Thyroid gland (tissue), 4 donors: ENCODE measurements at places on chromosomes 4 and X.

DNA sequence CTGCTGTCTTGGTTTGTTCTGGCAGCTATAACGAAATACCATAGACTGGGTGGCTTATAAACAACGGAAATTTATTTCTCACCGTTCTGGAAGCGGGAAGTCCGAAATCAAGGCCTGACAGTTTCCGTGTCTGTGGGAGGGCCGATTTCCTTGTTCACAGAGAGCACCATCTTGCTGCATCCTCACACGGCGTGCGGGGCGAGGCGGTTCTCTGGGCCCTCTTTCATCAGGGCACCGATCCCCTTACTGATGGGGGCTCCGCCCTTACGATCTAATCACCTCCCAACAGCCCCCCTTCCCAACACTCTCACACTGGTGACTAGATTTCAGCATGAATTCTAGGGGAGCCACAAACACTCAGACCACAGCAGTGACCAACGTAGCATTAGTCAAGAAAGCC is 578.3 kb upstream of the FAT1 start:
- no peak overlapping the region for H3K4me3 ChIP-seq
- H3K27me3 ChIP-seq = no peaks in the 10 kb centered on the region
- H3K4me1 ChIP-seq = no peaks in the 10 kb centered on the region
- H3K36me3 ChIP-seq = no peaks in the 10 kb centered on the region
- DNase-seq = no peak

- no peaks in the 10 kb centered on the region for H3K36me3 ChIP-seq
- H3K4me1 ChIP-seq = no peaks in the 10 kb centered on the region
- no peak overlapping the region for H3K4me3 ChIP-seq
- H3K27ac ChIP-seq = no peak overlapping the region
Observed at GRCh38 chr4:73596001-73596400, 24.2 kb downstream of the RASSF6 start.

DNA sequence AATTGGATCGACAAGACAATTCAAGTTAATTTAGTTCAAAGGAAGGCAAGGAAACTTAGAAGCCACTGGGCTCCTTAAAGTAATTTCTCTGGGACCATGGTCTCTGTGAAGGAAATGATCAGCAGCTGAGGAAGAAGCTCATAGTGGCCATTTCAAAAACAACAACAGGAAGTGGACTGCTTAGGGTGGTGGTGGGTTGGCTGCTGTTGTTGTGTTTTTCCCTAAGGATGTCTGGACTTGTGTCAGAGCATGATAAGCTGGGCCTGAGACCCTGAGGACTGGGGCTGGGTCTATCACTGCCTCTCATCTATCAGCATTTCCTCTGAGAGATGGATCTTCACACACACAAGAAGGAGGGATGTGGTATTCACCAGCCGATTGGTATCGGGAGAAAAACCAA is 18.3 kb downstream of the KDR start:
- H3K4me1 ChIP-seq = no peaks in the 10 kb centered on the region
- no peaks in the 10 kb centered on the region for H3K27me3 ChIP-seq
- no peak overlapping the region for H3K27ac ChIP-seq

GRCh38 chr4:153143527-153144348 is 60.5 kb upstream of the TRIM2 start:
- peaks cover 10% of the 10 kb centered on the region for H3K4me1 ChIP-seq
- no peaks in the 10 kb centered on the region for H3K36me3 ChIP-seq

- peaks cover 27% of the 10 kb centered on the region for H3K4me1 ChIP-seq
- H3K36me3 ChIP-seq = no peaks in the 10 kb centered on the region
- no peak overlapping the region for H3K4me3 ChIP-seq
- no peak for DNase-seq
Observed at GRCh38 chr4:127209580-127210095, 423.1 kb upstream of the INTU start.

DNA sequence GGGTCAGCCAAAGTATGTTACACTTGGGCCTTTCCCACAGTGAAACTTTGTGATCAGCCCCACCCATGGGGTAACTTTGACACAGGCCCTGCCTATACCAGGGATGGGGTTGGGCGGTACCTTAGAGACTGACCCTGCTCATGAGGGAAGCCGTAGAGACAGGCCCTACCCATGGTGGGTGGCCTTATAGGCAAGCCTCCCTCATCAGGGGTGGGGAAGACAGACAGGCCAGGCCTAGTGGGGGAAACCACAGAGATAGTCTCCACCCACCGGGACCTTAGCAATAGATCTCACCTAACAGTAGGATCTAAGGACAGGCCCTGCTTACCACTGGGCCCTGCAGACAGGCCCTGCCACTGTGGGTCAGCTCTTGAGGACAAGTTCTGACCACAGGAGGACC is 6.8 kb downstream of the PLP2 start:
- no peak overlapping the region for H3K4me3 ChIP-seq
- no peak for DNase-seq
- no peak overlapping the region for H3K27ac ChIP-seq

DNA sequence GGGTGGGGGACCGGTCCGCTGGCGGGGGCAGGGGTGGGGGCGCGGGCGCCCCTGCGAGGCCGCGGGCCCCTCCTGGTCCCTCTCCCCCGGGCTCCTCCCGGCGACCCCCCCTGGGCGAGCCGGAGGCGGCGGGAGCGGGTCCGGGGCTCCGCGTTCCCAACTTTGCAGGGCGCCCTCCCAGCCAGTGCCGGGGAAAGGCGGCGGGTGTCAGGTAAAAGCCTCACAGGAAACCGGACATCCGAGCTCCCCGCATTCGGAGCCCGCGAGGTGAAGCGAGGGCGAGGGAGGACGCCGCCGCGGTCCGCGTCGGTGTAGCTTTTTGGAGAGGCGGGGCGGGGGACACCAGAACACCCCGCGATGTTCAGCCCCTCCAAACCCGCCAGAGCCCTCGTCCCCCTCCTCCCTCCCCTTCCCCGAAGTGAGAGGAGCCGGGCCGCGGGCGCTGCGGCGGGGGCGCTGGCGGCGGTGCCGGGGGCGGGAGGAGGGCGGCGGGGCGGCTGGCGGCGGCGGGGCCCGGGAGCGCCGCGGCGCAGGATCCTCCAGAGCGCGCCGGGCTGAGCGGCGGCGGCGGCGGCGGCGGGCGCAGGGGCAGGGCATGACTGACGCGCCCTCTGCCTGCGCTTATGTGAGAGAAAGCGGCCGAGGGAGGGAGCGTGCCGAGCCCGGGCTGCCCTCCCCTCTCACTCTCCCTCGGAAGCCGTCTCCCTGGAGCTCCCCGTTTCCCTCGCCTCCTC is at the start of gene VEGFC:
TSS of gene VEGFC (minus strand) at position 597 of the 734 bp plus-strand sequence. CDS start 611 bp downstream, outside the sequence.
- H3K27me3 ChIP-seq = no peaks in the 10 kb centered on the region
- H3K27ac ChIP-seq = peak within 1 kb of the TSS; percentile 96
- H3K36me3 ChIP-seq = no peaks in the 10 kb centered on the region
- peak; percentile 83 for DNase-seq
- H3K4me3 ChIP-seq = peak within 1 kb of the TSS; percentile 64

GRCh38 chrX:101550362-101550750 is at the start of gene ARMCX1:
Gene ARMCX1, plus strand, starts transcription at chrX:101550547. Its CDS starts 2,384 bp downstream, at chrX:101552931.
- DNase-seq = peak; percentile 63
- H3K4me3 ChIP-seq = peak within 1 kb of the TSS; percentile 38
- H3K27ac ChIP-seq = peak within 1 kb of the TSS; percentile 80

DNA sequence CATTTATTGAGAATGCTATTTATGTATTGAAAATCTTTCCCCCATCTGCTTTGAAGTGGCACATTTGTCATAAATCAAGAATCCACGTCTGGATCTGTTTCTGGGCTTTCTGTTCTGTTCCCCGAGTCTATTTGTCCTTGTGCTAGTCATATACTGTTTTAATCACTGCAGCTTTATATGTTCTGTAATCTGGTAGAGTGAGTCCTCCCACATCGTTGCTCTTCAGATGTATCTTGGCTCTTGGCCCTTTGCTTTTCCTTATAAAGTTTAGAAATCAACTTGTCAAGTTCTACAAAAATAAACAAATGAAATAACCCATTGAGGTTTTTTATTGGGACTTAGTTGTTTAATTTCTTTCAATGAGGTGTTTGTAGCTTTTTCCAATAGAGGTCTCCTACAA is 29.0 kb downstream of the LONRF3 start:
- no peaks in the 10 kb centered on the region for H3K36me3 ChIP-seq
- H3K27ac ChIP-seq = no peak overlapping the region
- no peak for DNase-seq
- no peak overlapping the region for H3K4me3 ChIP-seq
- no peaks in the 10 kb centered on the region for H3K27me3 ChIP-seq

GRCh38 chr4:143186649-143187048 is 1.9 kb downstream of the USP38 start:
- peaks cover 23% of the 10 kb centered on the region for H3K4me1 ChIP-seq
- no peaks in the 10 kb centered on the region for H3K27me3 ChIP-seq
- DNase-seq = no peak
- H3K36me3 ChIP-seq = no peaks in the 10 kb centered on the region
- no peak overlapping the region for H3K4me3 ChIP-seq

- no peaks in the 10 kb centered on the region for H3K27me3 ChIP-seq
- H3K4me1 ChIP-seq = peaks cover 3% of the 10 kb centered on the region
- H3K27ac ChIP-seq = no peak overlapping the region
- no peaks in the 10 kb centered on the region for H3K36me3 ChIP-seq
- no peak for DNase-seq
Observed at GRCh38 chr4:151446208-151446607, 37.2 kb downstream of the FHIP1A start.

GRCh38 chr4:90246816-90247215 is 119.6 kb downstream of the CCSER1 start:
- no peak overlapping the region for H3K27ac ChIP-seq
- H3K36me3 ChIP-seq = no peaks in the 10 kb centered on the region
- no peaks in the 10 kb centered on the region for H3K4me1 ChIP-seq
- DNase-seq = no peak

- H3K4me1 ChIP-seq = no peaks in the 10 kb centered on the region
- H3K4me3 ChIP-seq = no peak overlapping the region
- no peaks in the 10 kb centered on the region for H3K36me3 ChIP-seq
- no peak overlapping the region for H3K27ac ChIP-seq
Observed at GRCh38 chr4:57158762-57159161, 48.6 kb upstream of the IGFBP7 start.

DNA sequence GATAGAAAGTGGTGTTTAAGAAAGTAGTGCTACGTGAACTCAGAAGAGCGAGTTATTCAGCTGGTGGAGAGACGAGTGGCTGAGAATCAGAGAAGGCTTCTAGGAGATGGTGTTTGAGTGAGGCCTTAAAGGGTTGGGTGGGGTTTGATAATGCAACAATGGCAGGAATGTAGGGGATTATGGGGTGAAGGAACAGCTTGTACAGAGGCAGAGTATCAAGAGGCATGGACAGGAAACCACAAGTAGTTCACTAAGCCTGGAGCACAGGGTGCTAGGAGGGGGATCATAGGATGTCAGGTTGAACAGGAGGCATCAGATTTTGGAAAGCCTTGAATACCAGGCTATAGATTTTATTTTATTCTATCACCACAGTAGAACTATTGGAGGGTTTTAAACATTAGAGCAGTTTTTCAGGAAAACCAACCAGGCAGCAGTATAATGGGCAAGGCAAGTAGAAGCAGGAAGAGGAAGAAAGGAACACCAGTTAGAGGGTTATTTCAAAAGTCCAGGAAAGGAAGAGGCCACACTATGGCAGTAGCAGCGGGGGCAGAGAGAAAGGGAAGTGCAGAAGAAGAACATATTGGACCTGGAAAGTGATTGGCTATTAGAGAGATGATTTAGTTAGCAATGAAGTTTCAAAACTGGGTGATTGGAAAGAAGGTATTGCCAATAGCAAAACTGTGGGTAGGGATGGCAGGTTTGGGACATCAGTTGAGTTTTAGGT is 99.2 kb downstream of the DOCK11 start:
- H3K36me3 ChIP-seq = no peaks in the 10 kb centered on the region
- H3K27me3 ChIP-seq = no peaks in the 10 kb centered on the region
- no peak for DNase-seq
- H3K27ac ChIP-seq = no peak overlapping the region
- no peak overlapping the region for H3K4me3 ChIP-seq

DNA sequence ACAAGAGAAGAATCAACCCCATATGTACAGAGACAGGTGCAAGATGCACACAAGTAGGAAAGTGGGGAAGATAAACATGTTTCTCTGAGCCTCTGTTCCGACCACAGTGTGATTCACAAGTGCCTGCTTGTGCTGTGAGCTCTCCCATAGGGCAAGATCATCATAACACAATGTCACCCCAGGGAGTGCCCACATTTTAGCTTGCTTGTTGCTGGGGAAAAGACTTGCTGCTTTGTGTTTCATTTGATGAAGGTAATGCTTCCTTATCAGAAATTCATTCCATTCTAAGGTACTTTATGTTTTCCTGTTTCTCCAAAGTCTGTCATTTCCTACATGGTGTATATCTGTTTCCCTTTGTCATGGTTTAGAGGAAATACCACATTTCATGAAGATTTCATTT is 304.5 kb upstream of the DIPK2B start:
- peaks cover 39% of the 10 kb centered on the region for H3K4me1 ChIP-seq
- no peaks in the 10 kb centered on the region for H3K36me3 ChIP-seq
- no peaks in the 10 kb centered on the region for H3K27me3 ChIP-seq
- DNase-seq = no peak

DNA sequence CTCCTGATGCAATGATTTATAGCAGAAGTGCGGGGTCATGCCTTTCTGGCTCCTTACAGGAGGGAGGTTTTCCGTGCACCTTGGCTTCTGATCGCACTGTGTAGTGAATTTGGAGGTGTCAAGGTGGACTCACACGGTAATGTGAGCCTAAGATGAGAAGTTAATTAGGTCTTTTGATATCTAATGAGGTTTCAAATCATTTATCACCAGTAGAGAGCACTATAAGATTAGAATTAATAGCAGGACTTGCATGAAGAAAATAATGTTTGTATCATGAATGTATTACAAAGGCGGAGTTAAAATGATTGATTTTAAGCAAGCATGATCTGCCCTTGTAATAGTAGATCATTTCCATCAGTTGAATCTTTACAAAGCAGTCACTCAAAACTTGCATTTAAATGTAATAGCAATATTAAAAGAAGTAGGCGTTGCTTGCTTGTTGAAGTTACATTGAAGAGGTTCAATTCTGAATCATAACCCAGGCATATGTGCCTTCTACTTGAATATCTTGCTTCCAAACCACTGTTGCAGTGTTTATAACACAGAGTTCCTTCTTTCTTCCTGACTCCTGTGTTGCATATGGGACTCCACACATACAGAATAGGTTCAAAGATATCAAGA is 152.1 kb downstream of the FMR1NB start:
- no peaks in the 10 kb centered on the region for H3K4me1 ChIP-seq
- H3K36me3 ChIP-seq = no peaks in the 10 kb centered on the region
- no peak for DNase-seq

DNA sequence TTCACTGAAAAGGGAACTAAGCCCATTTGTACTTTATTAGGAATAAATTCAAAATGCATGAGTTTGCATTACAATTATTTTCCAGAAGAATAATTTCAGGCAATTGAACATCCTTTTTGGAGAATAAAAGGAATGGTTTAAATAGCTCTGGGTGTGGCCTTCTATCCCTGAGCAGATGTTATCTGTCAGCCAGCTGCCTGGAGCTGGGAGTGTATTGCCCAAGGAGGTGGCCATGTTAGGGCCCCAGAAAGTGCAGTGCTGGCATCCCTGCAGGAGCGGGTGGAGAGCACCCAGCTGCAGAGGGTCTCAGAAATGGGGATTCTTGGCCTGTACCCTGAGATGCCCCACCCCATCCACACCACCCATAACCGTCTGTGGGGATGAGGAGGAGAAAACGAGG is 21.6 kb upstream of the VEGFD start:
- no peak overlapping the region for H3K4me3 ChIP-seq
- H3K27me3 ChIP-seq = no peaks in the 10 kb centered on the region
- no peak for DNase-seq
- H3K27ac ChIP-seq = no peak overlapping the region
